ENCODE measurements at places on chromosomes 2 and 18.
A peak's percentile ranks its signal among the peaks of the same experiment; 100 is the strongest.

GRCh38 chr2:60796573-60797509 is 40.8 kb downstream of the PAPOLG start:
- DNase-seq = no peak

DNA sequence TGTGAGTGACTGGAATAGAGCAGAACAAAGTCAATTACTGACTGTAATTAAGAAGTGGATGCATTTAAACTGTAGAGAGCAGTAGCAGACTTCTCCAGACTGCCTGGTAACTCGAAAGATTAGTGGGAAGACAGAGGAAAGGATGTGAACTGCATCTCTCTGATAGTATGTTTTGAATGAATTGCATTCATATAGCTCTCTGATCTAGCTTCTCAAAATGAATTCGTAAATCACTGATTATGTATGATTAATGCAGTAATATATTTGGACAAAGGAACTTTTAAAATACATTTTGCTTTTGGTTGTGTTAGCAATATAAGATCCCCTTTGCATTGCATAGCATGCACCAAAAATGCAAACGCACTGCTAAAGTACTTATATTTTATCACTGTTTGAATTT is 304.0 kb downstream of the ARHGAP15 start:
- no peak for DNase-seq

GRCh38 chr18:58975296-58975695 is 110.6 kb downstream of the ZNF532 start:
- DNase-seq = no peak

DNA sequence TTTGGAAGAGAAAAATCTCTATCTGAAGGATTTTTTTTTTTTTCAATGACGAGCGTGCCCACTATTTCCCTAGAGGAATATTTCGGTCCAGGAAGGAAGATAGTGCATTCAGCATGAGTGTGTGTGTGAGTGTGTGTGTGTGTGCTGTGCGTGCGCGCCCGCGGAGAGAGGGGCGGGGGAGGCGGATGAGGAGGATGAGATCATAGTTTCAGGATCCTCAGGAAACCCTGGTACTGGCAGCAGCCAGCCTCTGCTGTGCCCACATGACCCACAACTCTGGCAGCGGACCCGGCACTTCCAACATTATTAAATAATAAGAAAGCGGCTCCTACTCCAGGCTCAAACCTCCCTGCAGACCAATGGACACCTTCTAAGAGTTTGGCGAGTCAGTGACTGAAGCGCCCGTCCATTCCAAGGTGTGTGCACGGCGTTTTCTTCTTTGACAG is 217.0 kb upstream of the DTNA start:
- no peak for DNase-seq

- DNase-seq = no peak
Observed at GRCh38 chr2:49959961-49960553, 805.7 kb upstream of the FSHR start.

- no peak for DNase-seq
Observed at GRCh38 chr2:191151331-191151730, 537 bp upstream of the STAT4 start.

GRCh38 chr2:233026198-233026813 is 6.2 kb upstream of the NEU2 start:
- DNase-seq = no peak

DNA sequence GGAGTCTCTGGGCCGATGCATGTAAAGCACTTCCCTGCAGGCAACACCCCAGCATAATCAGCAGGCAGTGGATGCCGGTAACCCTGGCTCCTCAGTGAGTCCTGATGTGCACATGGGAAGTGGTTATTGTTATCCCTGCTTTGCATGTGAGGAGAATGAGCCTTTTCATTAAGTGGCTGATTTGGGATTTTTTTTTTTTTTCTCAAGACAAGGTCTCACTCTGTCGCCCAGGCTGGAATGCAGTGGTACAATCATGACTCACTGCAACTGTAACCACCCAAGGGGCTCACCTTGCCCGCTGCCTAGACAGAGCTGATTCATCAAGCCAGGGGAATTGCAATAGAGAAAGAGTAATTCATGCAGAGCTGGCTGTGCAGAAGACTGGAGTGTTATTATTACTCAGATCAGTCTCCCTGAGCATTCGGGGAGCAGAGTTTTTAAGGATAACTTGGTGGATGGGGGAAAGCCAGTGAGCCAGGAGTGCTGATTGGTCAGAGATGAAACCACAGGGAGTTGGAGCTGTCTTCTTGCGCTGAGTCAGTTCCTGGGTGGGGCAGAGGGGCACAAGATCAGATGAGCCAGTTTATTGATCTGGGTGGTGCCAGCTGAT is 95.4 kb downstream of the SOCS6 start:
- no peak for DNase-seq

- no peak for DNase-seq
Observed at GRCh38 chr2:27830656-27831055, 59.1 kb downstream of the MRPL33 start.

GRCh38 chr2:104790100-104790811 is 63.7 kb upstream of the POU3F3 start:
- DNase-seq = no peak

DNA sequence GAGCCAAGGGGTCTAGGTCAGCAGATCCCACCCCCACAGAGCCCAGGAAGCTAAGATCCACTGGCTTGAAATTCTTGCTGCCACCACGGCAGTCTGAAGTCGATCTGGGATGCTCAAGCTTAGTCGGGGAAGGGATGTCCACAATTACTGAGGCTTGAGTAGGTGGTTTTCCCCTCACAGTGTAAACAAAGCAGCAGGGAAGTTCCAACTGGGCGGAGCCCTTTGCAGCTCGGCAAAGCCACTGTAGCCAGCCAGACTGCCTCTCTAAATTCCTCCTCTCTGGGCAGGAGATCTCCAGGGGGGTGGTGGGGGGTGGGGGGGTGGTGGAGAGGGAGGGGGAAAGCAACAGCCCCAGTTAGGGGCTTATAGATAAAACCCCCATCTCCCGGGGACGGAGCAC is 419.5 kb downstream of the NUP35 start:
- DNase-seq = no peak

DNA sequence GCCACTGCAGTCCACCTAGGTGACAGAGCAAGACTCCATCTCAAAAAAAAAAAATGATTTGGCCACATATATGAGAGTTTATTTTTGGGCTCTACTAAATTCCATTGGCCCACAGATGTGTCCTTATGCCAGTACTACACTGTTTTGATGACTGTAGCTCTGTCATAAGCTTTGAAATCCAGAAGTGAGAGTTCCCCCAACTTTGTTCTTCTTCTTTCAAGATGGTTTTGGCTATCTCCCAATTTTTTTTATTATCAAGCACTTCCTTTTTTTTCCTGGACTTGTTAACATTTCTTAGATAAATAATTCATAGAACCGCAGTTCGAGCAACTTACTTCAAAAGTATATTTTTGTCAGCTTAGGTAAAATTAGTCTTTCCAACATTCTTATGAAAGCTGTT is 96.9 kb downstream of the TSHZ1 start:
- DNase-seq = no peak

GRCh38 chr2:154995361-154995760 is 296.9 kb downstream of the KCNJ3 start:
- no peak for DNase-seq

GRCh38 chr2:168519534-168520308 is 63.6 kb downstream of the CERS6 start:
- no peak for DNase-seq

- no peak for DNase-seq
Observed at GRCh38 chr2:60498127-60498815, 55.2 kb downstream of the BCL11A start.

- DNase-seq = no peak
Observed at GRCh38 chr18:10776493-10776892, 250.7 kb downstream of the NAPG start.

DNA sequence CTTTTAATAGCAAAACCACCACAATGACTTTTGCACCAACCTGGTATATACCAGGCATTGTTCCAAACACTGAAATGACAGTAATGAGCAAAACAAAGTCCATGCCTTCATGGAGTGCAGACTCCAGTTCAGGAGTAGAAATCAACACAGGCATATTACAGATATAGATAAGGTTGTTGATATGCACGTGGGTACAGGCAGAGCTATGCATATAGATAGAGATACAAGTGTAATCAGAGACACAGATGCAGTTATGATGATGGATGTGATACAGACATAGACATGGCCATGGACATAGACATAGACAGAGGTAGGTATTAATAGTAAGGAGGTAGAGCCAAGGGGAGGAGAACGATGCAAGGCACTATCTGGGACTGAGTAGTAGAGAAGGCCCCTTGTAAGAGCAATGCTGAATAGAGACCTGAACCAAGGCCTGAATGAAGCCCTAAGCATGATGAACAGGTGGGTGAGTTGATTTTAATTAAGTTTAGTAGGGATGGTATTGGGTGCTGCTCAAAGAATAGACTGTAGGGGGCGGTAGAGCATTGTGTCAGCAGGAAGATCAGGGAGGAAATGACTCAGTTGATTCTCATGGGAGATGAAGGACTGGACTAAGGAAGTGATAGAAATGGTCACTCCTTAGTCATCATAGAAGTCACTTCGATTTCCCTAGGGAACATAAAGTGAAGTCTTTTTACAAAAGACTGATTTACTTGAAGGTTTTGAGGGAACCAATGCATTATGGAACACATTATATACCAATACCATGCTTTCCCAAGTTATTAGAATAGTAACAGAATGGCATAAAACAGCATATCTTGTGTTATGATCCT is 39.4 kb downstream of the CMPK2 start:
- DNase-seq = peak; percentile 6

- no peak for DNase-seq
Observed at GRCh38 chr2:35821675-35822074, 533.9 kb upstream of the CRIM1 start.

DNA sequence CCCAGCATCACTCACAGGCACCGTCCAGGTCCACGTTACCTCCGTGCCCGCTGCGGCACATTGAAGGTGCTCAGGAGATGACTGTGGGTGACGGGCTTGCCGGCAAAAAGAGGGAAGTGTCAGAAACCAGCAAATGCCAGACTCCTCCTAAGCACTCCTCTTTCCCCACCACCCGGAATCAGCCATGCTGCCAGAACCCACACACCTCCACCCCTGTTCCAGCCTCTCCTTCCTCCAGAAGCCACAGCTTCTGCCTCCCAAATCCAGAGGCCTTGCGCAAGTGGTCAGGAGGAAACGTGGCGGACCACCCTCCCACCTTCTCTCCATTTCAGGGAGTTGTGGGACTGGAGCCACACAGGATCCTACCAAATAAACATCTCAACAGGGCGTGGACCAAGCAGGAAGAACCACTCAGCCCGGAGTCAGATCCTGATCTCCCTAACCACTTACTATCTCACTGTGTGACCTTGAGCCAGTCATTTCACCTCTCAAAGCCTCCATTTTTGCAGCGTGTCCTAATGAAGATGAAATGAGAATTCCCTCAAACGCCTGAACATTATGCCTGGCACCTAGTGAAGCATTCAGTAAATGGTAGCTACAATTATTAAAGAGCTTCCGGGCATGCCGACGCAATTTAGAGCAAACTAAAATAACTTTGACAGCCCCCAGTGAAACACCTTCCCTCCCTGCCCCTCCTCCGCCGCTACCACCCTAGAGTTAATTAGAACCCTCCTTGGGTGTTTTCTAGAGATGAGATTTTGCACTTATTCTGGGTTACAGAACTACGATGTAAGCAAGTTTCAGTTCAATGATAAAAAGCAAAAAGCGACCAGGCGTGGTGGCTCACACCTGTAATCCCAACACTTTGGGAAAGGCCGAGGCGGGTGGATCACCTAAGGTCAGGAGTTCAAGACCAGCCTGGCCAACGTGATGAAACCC is 32.9 kb downstream of the SMAD7 start:
- no peak for DNase-seq

- DNase-seq = no peak
Observed at GRCh38 chr18:45562567-45563479, 52.5 kb upstream of the SLC14A2 start.

- no peak for DNase-seq
Observed at GRCh38 chr2:144382849-144383248, 137.1 kb downstream of the ZEB2 start.

- no peak for DNase-seq
Observed at GRCh38 chr18:58534535-58535301, 94.2 kb downstream of the ALPK2 start.

DNA sequence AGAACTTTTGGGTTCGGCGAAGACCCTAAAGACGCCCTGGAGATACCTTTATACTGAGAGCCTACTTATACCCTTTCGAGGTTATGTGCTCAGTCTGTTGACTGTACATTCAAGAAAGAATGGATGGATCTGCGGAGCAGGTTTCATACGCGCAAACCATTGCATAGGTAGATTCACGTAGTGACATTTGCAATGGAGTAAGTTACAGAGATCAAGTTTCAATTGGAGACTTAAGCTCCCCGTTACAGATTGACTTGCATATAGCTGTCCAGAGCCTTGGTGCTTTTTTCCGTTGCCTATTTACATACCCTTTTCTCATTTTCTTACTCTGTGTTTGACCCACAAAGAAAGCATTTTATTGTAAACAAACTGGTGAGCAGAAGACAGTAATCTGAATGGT is 923 bp downstream of the PSMD1 start:
- no peak for DNase-seq

DNA sequence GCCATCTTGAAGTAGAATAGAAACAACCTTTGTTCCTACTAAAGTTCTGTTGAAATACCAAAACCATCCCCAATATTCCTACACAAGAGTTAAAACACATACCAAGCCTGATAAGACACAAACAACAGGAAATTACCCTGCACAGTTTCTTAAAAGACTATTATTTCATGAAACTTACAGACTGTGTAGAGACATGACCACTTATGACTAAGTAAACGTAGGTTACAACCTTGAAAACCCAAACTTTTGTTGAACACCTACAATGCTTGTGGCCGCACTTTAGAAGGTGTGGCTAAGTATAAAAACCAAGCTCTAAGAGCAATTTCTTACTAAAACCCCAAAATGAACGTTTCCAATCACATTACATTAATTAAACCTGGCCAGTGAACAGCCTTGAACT is 2.0 kb downstream of the SMAD2 start:
- no peak for DNase-seq

- DNase-seq = no peak
Observed at GRCh38 chr18:25704071-25704470, 352.1 kb upstream of the ZNF521 start.

DNA sequence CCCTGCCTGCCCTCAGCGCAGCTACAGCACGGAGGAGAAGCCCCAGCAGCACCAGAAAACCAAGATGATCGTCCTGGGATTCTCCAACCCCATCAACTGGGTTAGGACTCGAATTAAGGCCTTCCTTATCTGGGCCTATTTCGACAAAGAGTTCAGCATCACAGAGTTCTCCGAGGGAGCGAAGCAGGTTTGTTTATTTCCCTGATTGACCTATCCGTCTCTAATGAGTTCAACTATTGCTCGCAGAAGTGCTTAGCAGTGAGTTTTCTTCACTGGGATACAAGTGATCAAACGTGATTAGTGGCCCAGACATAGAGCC is 639 bp downstream of the MAIP1 start:
- DNase-seq = no peak

- DNase-seq = no peak
Observed at GRCh38 chr18:58787536-58788149, 77.0 kb upstream of the ZNF532 start.

GRCh38 chr18:23356915-23357601 is 96.0 kb upstream of the RIOK3 start:
- no peak for DNase-seq

DNA sequence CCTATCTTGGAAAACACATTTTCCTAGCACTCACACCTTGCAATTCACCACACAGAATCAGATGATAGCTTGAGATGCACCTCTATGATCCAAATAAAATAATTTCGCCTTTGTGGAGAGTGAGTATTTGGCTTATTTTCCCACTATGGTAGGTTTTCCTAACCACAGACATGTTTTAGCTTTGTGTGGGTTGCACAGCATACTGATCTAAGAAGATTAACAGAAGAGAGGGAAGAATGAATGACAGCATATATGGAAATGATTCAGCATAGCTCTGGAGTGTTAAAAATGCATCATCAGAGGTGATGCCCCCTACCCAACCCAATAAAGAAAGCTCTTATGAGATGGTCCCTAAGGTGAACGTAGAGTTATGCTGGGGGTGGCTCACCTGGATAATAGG is 72.5 kb downstream of the GCA start:
- DNase-seq = no peak
